Activated CD4-positive, alpha-beta T cell treated with anti-CD3 and anti-CD28 coated beads, Interleukin-2, Interleukin-4, amounts not matched to agents 100 ng/mL and 50 ng/mL, durations not matched to agents 16 hours and 8 hours (primary cell): ENCODE measurements at places on chromosomes 2 and 18.

- DNase-seq: no peak
Measured at GRCh38 chr2:43038696-43039094, 187.7 kb downstream of the ZFP36L2 start.

- DNase-seq: no peak
Measured at GRCh38 chr18:79553154-79553553, 126.4 kb upstream of the CTDP1 start.

DNA sequence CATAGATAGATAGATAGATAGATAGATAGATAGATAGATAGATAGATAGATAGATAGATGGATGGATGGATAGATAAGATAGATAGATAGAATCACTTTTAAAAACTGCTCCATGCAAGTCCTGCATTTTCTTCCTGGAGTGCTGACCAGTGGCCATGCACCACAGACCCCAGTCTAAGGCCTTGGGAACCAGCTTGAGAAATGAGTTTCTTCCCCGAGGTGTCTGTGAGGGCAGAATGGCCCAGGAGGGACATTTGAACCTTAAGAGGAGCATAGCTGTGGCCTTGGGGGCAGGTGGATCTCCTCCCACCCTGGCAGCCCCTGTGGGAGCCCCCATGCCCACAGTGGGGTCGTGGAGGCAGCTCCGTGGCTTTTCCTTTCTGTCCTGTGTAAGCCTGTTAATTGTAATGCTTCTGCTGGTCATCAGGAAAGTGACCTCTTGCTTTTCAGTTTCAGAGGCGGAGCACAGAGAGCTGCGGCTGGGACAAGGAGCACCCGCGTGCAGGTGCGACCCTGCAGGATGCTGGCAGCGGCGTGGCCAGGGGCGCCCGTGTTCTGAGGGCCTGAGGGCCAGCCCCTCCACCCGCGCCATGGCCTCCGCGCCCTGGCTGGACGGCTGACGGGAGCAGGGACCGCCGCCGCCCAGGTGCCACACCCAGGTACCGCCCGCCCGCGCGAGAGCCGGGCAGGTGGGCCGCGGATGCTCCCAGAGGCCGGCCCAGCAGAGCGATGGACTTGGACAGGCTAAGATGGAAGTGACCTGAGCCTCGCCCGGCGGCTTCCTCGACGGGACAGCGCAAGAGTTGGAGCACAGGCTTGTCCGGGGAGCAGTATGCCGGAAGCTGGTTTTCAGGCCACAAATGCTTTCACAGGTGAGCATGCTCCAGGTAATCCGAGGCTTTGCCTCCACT lies 168.6 kb downstream of the LDLRAD4 start:
- no peak for DNase-seq

DNA sequence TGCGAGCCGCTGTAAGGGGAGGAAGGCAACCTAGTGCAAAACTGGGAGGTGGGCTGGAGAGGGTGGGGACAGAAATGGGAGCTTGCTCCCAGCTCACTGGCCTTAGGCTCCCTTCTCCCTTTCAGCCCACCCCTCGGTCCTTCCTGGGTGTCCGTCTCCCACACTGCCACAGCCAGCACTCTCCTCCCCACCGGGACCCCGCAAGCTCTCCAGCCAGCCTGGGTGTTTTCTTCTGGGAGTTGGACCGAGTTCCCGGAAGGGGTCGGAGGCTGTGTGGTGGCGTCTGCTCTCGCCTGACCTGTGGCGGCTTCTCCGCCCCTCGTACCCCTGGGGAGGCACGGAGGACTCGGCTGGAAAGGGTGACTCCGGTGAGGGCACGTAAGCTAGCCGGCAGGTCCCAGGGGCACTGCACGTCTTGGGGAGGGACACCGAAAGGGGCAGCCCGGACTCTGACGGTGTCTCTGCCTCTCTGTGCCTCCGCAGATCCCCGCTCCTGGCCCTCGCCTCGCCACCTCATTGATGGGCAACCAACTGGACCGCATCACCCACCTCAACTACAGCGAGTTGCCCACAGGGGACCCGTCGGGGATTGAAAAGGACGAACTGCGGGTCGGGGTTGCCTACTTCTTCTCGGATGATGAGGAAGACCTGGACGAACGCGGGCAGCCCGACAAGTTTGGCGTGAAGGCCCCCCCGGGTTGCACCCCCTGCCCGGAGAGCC lies 1.1 kb downstream of the LRATD1 start:
- DNase-seq: no peak

- no peak for DNase-seq
Measured at GRCh38 chr2:202373490-202373889, 2.6 kb upstream of the BMPR2 start.

DNA sequence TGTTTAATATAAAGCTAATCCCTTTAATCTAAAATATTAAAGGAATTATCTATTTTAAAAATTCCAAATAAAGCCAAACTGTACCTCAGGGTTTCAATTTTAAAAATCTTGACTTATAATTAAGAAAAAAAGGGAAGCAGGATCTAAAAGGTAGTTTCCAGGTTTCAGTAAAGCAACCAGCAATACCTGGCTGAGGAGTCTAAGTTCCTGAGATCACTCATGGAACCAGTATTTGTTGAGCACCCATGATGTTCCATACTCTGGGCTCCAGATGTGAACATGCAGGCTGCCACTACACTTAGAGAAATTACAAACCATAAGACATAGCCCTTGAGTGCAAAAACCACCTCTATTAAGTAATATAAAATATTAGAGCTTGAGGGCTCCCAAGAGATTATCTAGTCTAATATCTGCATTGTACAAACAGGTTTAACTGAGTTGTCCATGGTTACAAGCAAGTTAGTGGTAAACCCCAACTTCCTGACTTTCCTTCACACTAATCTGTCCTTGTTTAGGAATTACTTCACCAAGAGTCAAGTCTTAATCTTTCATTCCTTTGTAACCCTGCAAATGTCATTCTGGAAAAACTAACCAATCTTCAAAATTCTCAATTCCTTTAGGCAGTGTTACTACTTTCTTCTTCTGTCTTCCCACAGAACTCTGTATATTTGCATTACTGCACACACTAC lies 49.2 kb downstream of the CLASP1 start:
- DNase-seq: no peak

- no peak for DNase-seq
Measured at GRCh38 chr2:144890828-144891227, 370.9 kb upstream of the ZEB2 start.

DNA sequence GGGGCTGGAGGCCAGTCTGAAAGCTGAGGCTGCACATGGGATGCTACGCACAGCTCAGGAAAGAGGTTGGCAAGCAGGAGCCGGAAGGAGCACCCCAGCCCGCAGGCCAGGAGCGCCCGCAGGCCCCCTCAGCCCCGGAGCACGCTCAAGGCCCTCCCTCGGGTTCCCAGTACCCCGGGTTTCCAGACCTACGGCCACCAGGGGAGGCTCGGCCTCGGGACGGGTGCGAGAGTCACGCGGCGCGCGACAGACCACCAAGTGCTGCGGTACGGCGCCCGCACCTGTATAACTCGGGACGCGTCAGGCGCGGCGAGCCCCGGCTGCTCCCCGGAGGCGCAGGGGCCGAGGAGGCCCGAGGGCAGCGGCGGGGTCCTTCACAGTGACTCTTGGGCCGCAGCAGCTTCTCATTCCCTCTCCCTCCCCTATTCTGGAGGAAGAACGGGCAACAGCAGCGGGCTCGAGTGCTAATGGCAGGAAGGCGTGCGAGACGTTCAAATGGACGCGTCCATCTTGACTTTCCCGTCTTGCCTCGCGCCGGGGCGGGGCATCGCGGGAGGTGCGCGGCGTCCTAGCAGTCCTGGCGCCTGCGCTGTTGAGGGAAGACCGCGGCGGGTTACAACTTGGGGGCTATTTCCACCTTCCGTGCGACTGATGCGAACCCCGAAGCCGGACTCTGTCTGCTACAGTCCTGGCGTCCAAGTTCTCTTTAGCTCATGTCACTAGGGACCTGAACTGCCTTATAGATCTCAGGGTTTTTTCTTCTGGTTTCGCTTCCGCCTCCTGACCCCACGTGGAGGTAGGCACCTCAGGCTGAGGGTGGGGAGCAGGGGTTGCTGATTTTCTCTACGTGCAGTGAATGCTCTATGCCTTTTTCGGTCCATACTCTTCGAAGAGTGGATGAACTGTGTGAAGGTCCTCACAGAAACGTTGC lies at the start of gene ANAPC1:
TSS of gene ANAPC1 (minus strand) at position 533 of the 931 bp plus-strand sequence. CDS start 3,368 bp downstream, outside the sequence.
- DNase-seq: peak; percentile 90

DNA sequence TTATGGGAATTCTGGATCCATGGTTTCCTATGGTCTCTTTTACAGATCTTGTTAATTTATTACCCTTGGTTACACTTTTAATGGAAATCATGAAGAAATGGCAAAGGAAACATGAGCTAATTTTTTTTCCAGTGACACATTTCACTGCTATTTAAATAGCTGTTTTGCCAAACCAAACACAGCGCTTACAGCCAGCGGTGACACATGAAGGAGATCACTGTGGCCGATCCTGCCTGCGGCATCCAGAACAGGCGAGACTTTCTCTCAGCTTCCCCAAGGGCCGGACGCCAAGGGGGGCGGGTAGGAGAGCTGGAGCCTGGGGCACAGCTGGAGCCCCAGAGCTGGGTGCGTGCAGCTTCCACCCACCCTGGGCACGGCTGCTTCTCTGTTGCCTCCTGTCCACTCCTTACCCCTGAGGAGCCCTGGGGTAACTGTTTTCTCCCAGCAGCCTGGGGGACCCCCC lies 81.4 kb upstream of the PKDCC start:
- DNase-seq: no peak

DNA sequence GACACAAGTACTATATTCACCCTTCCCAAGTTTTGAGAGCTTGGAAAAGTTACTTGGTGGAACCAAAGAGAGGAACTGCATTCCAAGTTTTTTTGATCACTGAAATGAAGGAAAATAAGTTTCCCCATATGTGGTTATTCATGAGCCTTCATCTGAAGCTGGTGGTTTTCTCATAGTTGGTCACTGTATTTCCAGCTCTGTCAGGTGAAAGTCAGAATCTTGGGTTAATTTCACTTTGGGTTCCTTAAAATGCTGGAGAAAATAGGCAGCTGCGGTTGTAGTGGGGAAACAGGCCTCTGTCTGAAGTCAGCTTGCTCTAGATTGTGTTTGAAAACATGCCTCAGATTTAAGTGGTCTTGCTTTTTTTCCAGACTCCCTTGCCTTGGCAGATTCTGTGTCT lies 200.5 kb downstream of the HRH4 start:
- DNase-seq: no peak

GRCh38 chr18:65906621-65907034 lies 155.8 kb downstream of the CDH7 start:
- no peak for DNase-seq

- DNase-seq: no peak
Measured at GRCh38 chr2:41116106-41116797, 664.4 kb upstream of the SLC8A1 start.

- DNase-seq: peak; percentile 5
Measured at GRCh38 chr18:25561918-25562317, 210.0 kb upstream of the ZNF521 start.

DNA sequence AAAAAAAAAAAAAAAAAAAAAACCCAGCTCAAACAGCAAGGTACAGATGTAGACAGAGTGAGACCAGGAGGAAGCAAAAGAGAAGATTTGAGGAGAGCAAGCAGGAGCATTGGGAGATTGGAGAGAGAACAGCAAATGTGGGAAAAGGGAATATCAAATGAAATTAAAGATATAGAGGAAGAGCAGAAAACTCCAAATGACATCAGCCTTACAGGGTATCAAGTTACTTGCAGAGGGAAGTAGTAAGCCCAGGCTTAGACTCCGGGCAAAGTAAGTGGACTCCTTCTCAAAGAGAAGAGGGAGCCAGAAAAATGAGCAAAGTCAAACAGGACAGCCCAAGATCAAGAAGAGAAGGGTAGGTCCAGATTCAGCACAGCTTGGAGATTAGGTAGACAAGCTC lies 93.3 kb upstream of the PPP1CB start:
- DNase-seq: no peak

GRCh38 chr2:3472966-3473365 lies 46.4 kb downstream of the ADI1 start:
- no peak for DNase-seq

DNA sequence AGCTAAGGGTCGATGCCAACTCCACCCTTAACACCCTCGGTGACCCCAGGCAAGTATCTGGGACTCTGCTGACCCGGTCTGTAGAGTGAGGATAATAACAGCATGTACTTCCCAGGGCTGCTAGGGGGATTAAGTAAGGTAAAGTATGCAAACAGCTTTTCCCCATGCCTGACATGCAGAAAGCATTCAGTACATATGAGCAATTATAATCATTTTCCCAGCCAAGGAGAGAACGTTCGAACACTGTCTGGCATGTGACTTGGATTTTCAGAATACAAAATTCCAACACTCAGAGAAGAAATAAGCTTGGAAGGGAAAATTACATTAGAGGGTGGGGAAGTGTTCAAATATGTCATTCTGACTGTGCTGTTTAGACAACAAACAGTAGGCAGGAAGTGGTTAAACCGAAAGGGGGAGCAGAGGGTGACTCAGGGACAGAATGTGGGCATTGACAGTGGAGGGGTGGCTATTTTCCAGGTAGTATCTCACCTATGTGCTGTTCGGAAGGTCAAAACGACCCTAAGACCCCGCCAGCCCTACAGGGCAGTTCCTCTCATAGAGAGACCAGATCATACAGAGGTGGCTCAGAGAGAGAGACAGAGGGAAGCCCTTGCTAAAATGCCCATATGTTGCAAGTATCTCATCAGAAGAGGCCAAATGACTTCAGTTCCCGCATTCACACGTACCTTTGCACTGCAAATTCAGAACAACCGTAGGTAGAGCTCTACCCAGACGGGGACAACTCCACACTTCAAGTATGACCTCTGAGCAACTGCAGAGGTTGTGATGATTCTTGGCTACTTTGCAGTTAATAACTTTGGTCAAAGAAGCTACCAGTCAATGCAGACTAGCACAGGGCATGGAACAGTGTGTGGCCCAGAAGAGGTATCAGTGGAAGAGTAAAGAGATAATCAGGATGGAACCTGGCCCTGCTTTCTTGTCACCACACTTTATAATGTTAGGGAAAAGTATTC lies 14.8 kb downstream of the ASPRV1 start:
- DNase-seq: peak; percentile 84

DNA sequence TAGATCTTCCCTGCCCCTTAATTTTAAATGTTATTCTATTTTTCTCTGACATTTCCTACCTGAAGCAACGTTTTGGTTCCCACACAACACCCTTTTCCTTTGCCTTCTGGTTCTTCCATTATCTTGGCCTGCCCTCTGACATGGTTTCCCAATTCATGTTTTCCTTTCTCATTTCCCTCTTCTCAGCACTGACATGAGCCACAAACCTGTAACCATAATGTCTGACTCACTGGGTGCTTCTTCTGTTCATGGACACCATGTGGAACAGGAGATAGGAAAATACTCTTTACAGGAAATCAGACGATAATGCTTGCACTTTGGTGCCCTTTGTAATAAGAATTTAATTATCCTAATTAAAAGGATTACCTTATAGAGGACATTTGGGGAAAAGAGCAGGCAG lies 142.0 kb downstream of the ZEB2 start:
- DNase-seq: no peak

- DNase-seq: no peak
Measured at GRCh38 chr2:141137122-141137693, 993.6 kb downstream of the LRP1B start.

DNA sequence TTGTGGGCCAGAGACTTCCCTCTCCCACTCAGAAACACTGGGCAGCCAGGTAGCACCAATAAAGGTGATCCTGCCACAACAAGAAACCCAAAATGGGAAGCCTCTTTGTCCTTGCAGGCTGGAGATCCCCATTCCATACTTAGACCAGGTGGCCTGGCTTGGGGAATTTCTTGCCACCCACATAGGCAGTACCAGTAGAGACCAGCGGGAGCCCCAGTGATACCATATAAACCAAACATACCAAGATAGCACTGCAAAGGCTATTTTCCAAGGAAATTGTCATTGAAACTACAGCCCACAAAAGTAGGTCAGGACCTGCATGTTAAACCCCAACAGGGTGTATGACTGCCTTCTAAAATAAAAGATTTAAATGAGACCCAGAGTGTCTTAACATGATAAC lies 171.6 kb downstream of the DIS3L2 start:
- DNase-seq: no peak
